ENCODE measurements at places on chromosomes 1 and 21. TPM values are rescaled to one million over a fixed set of nuclear protein-coding genes. Genes with fewer than 3 reads are reported as not detected.

Gene PRELP
- under 0.01 TPM for total RNA-seq

Gene C1orf53
- 3.2 TPM for total RNA-seq

Gene CLEC20A
- not detected for total RNA-seq

Gene ZNF697
- 23.1 TPM for total RNA-seq

Gene FCRL6
- total RNA-seq: 0.30 TPM

Gene GABPB2
- total RNA-seq: 6.5 TPM

Gene GIPC2
- 29.3 TPM for total RNA-seq

Gene FMO3
- total RNA-seq: not detected

Gene SHISA4
- total RNA-seq: 13.0 TPM
